ENCODE measurements at places on chromosomes 16 and 17. TPM values are rescaled to one million over a fixed set of nuclear protein-coding genes. Genes with fewer than 3 reads are reported as not detected.

SCNN1B gene
- not detected for polyA plus RNA-seq

HOXB4 gene
- 0.33 TPM for polyA plus RNA-seq

APRT gene
- 490 TPM for polyA plus RNA-seq

RTN4RL1 gene
- polyA plus RNA-seq, result 0.32 TPM

PHB1 gene
- 164 TPM for polyA plus RNA-seq

SHBG gene
- polyA plus RNA-seq, result not detected

ZDHHC7 gene
- polyA plus RNA-seq, result 45.7 TPM

SLC6A2 gene
- not detected for polyA plus RNA-seq

GALR2 gene
- not detected for polyA plus RNA-seq

SEPTIN12 gene
- polyA plus RNA-seq, result not detected

Measured in CD8-positive, alpha-beta memory T cell (primary cell).